ENCODE measurements at places on chromosomes 7 and 10.

- DNase-seq = peak; percentile 92
Observed at GRCh38 chr7:116630932-116631671, 40.9 kb upstream of the MET start.

GRCh38 chr7:74583630-74584029, 73.9 kb upstream of the GTF2I start:
- no peak for DNase-seq

GRCh38 chr10:1736144-1736971, 967 bp downstream of the ADARB2 start:
- DNase-seq = no peak

- DNase-seq = no peak
Observed at GRCh38 chr7:21141476-21141875, 286.4 kb upstream of the SP4 start.

Data from H4 (cell line).